Hematopoietic multipotent progenitor cell treated with erythropoietin and hydrocortisone succinate and interleukin-3 and kit ligand, for 8 days (in vitro differentiated cells): ENCODE measurements at places on chromosomes 12 and 14.

GRCh38 chr14:53367644-53368026 is 214.5 kb upstream of the DDHD1 start:
- DNase-seq: no peak

- DNase-seq: no peak
Observed at GRCh38 chr12:8036346-8036745, 3.8 kb downstream of the FOXJ2 start.

- DNase-seq: no peak
Observed at GRCh38 chr12:110012137-110012536, 12.9 kb downstream of the ANKRD13A start.

- peak; percentile 69 for DNase-seq
Observed at GRCh38 chr14:74015963-74016362, 3.1 kb downstream of the ENTPD5 start.

DNA sequence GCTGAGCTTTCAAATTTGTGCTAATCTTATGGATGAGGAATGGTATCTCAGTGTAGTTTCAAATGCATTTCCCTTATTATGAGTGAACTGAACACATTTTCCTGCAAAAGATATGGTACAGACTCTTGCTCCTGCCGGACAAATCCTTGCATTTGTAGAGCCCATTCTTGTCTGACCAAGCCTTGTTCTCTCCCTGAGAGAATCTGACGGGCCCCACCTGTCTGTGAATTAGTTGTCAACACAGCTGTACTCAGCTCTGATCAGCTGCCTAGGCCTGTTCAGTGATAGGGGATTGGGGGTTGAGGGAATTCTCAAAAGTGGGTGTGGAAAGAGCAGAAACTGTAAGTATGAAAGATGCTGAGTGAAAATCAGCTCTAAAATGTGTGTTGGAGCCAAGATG is 42.8 kb upstream of the SCN8A start:
- no peak for DNase-seq

DNA sequence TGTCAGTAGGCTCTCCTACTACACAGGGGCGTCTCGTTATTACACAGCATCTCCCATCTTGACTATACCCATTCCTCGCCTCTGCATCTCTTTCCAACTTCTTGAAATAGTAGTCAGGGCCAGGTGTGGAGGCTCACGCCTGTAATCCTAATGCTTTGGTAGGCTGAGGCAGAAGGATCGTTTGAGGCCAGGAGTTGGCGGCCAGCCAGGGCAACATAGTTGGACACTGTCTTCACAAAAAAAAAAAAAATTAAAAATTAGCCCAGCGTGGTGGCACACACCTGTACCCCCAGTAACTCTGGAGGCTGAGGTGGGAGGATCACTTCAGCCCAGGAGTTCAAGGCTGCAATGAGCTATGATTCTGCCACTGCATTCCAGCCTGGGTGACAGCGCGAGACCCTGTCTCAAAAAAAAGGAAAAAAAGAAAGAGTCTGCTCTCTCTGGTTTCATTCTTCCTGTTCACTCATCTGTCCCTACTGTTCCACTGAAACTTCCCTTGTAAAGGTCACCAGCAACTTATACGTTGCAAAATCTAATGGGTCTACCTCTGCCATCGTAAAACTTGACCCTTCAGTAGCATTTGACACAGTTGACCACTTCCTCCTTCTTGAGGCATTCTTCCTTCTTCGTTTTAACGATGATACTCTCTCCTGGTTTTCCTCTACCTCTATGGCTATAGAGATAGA is 41.0 kb upstream of the PTGR2 start:
- no peak for DNase-seq

GRCh38 chr12:94149781-94150239 is 1.4 kb downstream of the PLXNC1 start:
- no peak for DNase-seq

DNA sequence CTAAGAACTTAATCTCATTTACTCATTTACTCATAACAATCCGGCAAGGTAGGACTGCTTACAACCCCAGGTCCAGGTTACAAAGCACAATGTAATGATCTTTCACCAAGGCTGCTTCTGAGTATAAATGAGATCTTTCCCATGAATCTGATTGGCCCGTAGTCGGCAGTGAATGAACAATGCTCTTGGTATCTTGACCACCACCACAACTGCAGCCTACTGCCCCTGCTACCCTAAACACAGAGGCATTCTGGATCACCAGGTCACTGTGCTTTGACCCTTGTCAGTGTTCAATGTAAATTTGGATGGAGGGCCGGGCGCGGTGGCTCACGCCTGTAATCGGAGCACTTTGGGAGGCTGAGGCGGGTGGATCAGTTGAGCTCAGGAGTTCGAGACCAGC is 15.9 kb downstream of the FAM181A start:
- DNase-seq: no peak

DNA sequence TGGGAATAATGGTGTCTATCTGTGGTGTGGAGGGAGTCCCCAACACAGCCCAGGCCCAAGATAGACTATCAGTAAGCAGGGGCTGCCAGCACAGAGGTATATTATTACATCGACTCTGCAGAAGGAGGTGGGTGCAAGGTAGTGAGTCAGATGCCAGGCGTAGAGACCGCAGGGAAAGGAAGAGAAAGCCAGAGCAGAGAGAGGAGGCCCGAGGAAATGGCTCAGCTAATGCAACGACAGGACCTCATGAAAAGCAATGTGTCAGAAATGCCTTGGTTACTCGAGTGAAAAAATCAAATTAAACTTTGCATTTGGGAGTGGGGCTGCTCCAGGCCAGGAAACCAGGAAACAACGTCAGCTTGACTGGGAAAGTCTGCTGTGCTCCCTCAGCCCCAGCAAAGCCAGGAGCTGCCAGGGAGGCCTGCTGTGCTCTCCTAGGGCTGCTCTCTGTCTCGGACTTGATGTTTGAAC is 173.2 kb downstream of the SUDS3 start:
- DNase-seq: no peak

GRCh38 chr14:106235356-106236159 is 709.2 kb downstream of the TMEM121 start:
- peak; percentile 37 for DNase-seq

- DNase-seq: no peak
Observed at GRCh38 chr12:27583981-27584380, 60.0 kb downstream of the PPFIBP1 start.
